ENCODE measurements at places on chromosomes 1 and 21.

- DNase-seq: no peak
Observed at GRCh38 chr1:112815376-112815775, 100.2 kb upstream of the PPM1J start.

GRCh38 chr1:165524639-165525285, 19.0 kb upstream of the LRRC52 start:
- DNase-seq: no peak

- peak; percentile 84 for DNase-seq
Observed at GRCh38 chr1:151457911-151458801, 1.1 kb downstream of the POGZ start.

DNA sequence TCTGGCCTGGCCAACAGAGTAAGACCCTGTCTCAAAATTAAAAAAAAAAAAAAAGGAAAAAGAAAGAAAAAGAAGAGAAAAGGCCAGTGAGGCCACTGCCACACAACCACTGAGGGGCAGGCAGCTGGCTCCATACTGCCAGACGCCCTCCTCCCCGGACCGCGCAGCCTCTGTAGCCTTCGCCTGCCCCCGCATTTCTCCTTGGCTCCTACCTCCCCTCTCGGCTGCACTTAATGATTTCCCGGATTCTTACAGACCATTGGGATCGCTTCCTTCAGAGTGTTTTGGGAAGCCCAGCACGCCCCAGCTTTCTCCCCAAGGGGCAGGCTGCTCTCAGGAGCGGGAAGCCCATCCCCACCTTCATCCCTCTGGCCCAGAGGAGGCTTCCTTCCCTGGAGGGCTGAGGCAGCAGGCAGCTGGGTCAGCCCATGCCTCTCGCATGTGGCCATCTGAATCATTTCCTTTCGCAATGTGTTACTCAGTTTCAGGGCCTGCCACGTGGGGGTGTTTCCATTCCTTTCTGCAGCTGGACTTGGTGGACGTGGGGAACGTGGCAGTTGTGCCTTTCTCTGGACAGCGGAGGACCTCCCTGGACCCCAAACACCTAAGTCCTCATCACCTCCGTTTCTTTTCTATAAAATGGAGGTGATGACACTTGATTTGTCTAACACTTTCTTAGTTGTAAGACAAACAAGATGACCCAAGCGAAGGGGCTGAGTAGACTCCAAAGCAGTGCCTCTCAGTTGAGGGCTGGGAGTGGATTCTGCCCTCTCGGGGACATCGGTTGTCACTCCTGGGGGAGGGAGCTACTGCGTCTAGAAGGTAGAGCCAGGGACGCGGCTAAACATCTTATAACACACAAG, 2.3 kb downstream of the SLC2A5 start:
- DNase-seq: no peak

- DNase-seq: no peak
Observed at GRCh38 chr1:33168556-33169289, 13.1 kb downstream of the TRIM62 start.

DNA sequence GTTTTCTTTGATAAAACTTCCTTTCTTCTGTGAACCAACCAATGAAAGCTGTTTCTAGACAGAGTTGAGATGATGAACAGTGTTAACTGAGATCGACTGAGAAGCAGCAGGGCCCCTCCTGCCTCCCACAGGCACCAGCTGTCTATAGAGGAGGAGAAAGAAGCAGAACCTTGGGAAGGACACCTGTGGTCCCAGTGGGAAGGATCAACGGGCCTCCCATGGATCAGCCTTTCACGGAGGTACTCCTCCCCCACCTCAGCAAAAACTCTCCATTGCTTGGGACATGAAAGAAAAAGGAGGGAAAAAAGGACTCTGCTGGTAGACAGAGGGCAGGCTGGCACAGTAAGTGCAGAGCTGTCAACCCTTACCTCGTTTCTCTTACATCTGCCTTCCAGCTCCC, 40.5 kb downstream of the PLPPR5 start:
- no peak for DNase-seq

DNA sequence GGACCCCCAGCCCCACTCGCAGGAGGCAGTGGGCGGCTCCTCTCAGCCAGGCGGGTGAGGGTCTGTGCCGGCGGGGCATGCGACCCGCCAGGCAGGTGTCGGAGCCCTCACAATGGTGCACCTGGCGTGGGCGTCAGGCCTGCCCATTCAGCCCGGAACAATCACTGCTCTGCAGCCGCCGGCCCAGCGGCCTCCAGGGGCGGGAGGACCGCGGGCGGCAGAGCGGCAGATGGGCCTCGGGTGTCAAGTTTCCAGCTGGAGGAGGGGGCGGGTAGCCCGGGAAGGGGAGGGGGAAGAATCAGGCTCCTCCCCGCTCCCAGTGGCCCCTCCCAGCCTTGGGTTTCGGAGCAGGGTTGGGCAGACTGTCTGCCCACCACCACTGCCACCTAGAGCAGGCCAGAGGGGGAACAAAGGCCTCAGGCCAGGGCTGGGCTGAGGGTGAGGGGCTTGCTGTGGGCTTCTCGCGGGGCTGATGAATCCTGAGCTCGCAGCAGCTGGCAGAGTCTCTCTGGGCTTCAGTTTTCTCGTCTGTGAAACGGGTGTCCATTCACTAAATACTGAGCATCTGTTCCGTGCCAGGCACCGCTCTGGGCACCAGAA, 39.5 kb upstream of the CASZ1 start:
- peak; percentile 25 for DNase-seq

- DNase-seq: no peak
Observed at GRCh38 chr1:89640440-89640839, 7.5 kb downstream of the LRRC8C start.

- no peak for DNase-seq
Observed at GRCh38 chr21:15249285-15249993, 184.6 kb upstream of the NRIP1 start.

GRCh38 chr1:153513023-153513422, 22.8 kb downstream of the S100A6 start:
- peak; percentile 72 for DNase-seq

DNA sequence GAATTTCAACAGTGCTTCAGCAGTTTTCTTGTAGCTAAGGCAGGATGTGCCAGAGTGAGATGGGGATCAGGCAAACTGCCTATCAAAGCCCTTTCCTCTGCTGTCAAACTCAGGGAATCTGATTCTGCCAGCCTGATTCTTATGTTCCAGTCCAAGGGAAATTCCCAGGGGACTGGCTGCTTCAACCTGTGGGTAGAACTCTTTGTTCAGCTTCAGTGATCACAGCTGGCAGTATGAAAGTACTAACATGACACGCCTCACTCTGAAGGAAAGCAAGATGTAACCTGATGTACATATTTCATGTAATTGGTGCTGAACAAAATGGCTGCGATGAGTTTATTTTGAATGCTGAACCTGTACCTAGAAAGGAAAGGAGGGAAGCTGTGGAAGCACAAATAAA, 40.1 kb upstream of the SLC5A9 start:
- DNase-seq: peak; percentile 2

DNA sequence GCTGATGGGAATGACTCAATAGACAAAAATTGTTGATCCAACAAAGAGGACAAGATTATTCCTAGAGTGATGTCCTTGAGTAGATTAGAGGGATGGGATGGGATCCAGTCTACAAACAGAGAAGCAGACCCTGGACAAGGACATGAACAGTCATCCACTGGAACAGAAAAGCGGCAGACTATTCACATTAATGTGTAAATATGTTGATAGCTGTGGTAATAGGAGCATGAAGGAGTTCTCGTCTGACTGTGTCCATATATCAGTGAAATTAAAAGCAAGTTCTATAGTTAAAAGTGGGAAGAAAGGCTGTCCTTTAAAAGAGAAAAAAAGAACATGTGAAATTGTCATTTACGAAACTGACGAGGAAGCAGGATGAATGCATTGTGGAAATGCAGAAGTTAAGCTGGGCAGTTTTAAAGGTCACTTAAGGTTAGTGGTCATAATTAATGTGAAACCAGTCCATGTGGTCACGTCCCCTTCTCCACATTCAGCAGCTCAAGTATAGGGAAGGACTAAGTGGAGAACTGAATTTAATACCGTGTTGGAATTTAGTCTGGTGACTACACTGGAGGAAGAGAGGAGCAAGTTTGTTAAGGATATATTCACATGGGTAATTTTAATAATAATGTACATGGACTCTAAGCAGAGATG, 62.1 kb downstream of the PIK3R3 start:
- DNase-seq: no peak

GRCh38 chr21:41453198-41453597, 27.2 kb downstream of the MX1 start:
- DNase-seq: no peak

- DNase-seq: no peak
Observed at GRCh38 chr1:112006416-112007025, 17.1 kb upstream of the KCND3 start.

DNA sequence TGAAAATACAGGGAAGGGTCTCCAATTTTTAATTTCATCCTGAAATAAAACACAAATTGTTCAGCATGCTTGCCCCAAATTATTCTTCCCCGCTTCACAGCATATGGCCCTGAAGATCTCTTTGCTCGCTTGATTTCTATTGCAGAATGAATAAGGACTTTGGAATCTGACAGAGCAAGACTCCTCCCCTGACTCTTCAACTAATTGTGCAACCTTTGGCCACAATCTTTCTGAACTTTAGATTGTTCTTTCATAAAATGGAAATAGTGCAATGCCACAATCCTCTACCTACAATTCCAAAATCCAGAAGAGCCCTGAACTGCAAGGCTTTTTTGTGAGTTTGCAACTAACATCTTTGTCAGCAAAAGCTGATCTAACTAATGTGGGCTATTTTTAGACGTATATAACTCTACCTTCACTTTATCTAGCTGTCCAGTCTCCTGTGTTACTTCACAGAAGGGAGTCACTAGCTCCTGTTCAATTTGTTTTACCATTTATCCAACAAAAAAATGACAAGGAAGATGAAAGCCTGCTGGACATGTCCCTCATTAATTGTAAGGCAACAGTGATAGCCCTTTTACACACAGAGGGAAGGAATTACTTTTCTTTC, 13.4 kb downstream of the RNASEL start:
- no peak for DNase-seq

GRCh38 chr1:10724511-10724910, 71.9 kb downstream of the CASZ1 start:
- DNase-seq: no peak

- DNase-seq: no peak
Observed at GRCh38 chr1:43747736-43748135, 40.4 kb downstream of the ST3GAL3 start.

DNA sequence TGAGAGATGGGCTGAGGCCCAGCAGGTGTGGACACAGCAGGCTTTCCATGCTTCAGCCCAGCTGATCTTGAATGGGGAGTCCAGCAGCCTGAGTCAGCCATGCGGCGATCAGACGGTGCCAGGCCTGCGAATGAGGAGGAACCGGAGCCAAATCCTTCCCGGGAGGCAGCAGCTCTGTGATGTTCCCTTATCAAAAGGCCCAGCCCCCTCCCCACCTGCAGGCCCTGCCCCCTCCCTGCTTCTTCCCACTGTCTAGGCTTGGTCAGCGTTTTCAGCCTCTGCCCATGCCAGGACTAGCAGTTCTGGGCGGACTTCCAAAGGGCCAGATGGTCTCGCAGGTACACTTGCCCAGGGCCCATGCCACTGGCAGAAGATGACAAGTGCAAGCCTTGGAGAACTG, 253.8 kb downstream of the KAZN start:
- no peak for DNase-seq

DNA sequence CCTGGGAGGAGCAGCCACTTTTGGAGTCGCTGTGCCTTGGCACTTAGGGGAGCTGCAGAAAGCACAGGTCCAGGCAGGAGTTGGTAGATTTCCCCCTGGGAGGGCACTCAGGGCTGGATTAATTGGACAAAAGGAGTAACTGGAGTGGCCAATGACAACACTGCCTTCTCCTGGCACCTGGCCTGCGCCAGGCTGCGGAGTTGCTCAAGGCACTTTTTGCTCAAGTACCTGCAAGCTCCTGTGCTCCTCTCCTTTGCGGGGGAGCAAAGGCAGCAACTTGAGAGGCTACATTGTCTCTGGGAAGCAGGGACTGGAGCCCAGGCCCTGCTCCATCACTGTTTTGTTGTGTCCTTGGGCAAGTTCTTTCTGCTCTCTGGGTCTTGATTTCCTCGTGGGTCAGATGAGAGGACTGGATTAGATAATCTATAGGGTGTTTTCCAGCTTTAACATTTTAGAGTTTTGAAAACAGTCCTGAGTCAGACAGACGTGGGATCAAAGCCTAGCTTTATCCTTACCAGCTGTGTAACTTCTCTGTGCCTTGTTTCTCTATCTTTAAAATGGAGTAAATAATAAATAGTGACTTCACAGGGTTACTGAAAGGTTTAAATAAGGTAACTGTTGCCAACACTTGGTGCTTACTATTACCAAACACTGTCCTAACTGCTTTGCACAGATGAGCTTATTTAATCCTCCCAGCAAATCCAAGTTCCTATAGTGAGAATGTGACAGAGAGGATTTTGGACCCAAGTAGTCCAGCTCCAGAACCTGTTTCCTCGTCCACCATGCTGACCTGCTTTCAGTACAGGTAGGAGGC, 18.0 kb upstream of the GRHL3 start:
- DNase-seq: no peak

DNA sequence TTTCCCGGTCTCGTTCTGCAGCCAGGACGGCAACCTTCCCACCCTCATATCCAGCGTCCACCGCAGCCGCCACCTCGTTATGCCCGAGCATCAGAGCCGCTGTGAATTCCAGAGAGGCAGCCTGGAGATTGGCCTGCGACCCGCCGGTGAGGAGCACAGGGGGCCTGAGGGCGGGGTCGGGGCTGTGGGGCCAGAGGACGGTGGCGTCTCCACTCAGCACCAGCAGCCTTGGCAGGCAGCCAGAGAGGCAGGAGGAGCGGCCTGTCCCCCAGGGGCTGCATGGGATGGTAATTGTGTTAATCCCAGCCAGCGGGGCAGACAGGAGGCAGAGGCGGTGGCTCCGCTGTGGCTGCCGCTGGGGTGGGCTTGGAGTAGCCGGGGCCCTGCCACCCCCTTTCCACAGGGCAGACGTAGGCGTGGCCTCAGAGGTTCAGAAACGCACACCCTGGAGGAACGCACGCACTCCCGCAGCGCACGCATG, 12.1 kb downstream of the SAMD11 start:
- peak; percentile 33 for DNase-seq

DNA sequence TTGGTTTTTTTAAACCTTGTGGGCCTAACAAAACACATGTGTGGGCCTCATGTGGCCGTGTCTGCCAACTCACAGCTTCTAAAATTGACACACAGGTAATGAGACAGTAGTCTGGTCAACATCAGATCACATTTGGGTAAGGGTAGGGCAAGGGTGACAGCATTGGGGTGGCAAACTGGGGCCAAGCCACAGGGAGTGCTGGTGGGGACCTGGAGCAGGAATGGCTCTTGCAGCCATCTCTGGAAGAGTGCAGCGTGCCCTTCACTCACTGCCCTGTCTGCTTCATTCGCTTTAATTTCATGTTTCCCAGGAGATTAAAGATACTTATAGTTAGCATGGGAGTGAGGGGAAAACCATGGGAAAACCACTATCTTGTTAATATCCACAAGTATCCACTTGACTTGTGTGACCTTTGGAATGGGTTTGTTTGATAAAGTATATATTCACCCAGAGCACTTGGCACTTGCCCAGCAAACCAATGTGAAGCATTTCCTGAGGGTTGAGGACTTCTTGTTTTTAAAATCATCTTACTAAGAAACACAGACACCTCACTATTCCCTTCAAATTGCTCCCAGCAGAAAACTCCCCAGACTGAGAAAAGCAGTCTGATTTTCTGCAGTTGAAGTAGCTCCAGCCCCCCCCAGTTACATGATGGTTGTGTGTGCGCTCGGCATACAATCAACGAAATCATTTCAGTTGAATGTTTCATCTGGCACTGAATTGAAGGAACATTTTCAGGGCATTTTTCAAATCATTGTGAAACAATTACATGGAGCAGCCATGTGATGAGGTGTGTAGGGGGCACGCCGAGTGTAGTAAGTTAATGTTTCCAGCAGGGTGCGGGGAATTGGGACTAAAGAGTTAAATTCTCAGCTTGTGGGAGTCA, 175.7 kb downstream of the VPS13D start:
- DNase-seq: no peak

Measured in NCI-H1694 treated with DMSO at 0.1 percent for 48 hours (cell line).